Activated T-helper 17 cell treated with anti-CD3 and anti-CD28 coated beads, Interleukin-2, amount 50 U/mL, for 72 hours (primary cell): ENCODE measurements at places on chromosomes 13 and 19.

- peak overlapping the region; percentile 97 for H3K27ac ChIP-seq
- H3K4me3 ChIP-seq = peak overlapping the region; percentile 65
- peak; percentile 1 for ATAC-seq
- no peaks in the 10 kb centered on the region for H3K27me3 ChIP-seq
Observed at GRCh38 chr19:41298348-41298964, 11.5 kb upstream of the CCDC97 start.

GRCh38 chr13:109348519-109349258, 437.7 kb downstream of the IRS2 start:
- H3K36me3 ChIP-seq = no peaks in the 10 kb centered on the region
- H3K4me3 ChIP-seq = no peak overlapping the region
- H3K4me1 ChIP-seq = no peaks in the 10 kb centered on the region
- ATAC-seq = no peak
- no peak overlapping the region for H3K27ac ChIP-seq

DNA sequence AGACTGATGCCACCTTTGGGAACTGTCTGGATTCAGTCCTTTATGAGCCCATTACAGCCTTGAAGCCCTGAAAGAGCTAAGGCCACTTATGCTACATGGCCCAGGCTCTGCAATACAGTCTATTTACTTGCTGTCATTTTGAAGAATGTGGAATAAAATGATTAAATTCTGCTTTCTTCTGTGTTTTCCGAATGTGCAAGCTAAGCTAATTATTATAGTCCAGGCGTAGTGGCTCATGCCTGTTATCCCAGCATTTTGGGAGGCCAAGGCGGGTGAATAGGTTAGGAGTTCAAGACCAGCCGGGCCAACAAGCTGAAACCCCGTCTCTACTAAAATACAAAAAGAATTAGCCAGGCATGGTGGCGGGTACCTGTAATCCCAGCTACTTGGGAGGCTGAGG, 142.5 kb downstream of the TEX29 start:
- H3K27me3 ChIP-seq = peaks cover 33% of the 10 kb centered on the region
- no peaks in the 10 kb centered on the region for H3K36me3 ChIP-seq
- no peak for ATAC-seq
- H3K4me3 ChIP-seq = no peak overlapping the region

- no peaks in the 10 kb centered on the region for H3K36me3 ChIP-seq
- H3K27me3 ChIP-seq = peaks cover 3% of the 10 kb centered on the region
- H3K4me1 ChIP-seq = no peaks in the 10 kb centered on the region
- H3K27ac ChIP-seq = peak overlapping the region; percentile 0
- ATAC-seq = no peak
- no peak overlapping the region for H3K4me3 ChIP-seq
Observed at GRCh38 chr19:35308910-35309309, 16.9 kb downstream of the MAG start.
